ENCODE measurements at places on chromosomes 5 and 9.

GRCh38 chr9:20009606-20010005, 220.8 kb upstream of the SLC24A2 start:
- no peak for DNase-seq

- DNase-seq, result no peak
These were observed 33.6 kb downstream of the HTR4 start for GRCh38 chr5:148620696-148621095.

GRCh38 chr5:1652873-1653697, 129.3 kb upstream of the LPCAT1 start:
- DNase-seq, result no peak

DNA sequence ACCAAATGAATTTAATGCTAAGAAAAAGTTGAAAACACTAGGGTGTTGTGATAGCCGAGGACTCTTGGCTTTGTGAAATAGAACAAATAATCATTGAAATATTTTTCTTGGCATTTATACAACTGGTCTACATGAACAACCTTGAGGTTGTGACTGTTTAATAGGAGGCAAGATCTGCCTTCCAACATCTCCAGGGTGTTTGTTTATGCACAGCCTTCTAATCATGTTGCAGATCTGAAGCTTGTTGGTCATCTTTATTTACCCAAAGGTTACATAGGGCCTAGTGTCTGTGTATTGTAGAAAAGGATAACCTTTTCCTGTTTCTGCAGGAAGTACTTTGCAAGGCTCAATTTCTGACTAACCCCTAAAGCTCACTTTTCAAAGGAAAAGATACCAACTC, 65.2 kb upstream of the RANBP3L start:
- no peak for DNase-seq

DNA sequence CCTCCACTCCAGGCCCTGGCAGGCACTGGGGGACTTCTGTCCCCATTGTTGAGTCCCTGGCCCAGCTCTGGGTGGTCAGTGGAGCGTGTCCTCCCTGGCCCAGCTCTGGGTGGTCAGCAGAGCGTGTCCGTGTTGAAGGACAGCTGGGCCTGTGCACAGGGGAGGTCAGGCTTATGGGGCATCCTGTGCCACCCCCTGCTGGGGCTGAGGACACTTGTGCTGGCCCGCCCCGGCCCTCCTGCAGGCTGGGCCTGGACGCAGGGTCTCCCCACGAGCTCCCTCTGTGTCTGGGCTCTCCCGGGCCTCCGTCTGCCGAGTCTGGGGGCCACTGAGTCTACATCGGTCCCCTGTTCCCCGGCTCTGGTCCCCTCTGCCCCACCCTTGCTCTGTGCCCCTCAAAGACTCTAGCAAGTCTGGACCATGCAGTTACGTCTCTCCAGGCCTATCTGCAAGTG, 11.5 kb upstream of the CLIC3 start:
- no peak for DNase-seq

GRCh38 chr5:79464695-79465332, 49.1 kb downstream of the HOMER1 start:
- DNase-seq, result no peak

- DNase-seq, result no peak
These were observed 95.8 kb upstream of the DAP start for GRCh38 chr5:10856683-10857337.

GRCh38 chr5:14109041-14109747, 33.9 kb upstream of the TRIO start:
- DNase-seq, result no peak

GRCh38 chr9:87237336-87237735, 260.3 kb upstream of the DAPK1 start:
- no peak for DNase-seq

DNA sequence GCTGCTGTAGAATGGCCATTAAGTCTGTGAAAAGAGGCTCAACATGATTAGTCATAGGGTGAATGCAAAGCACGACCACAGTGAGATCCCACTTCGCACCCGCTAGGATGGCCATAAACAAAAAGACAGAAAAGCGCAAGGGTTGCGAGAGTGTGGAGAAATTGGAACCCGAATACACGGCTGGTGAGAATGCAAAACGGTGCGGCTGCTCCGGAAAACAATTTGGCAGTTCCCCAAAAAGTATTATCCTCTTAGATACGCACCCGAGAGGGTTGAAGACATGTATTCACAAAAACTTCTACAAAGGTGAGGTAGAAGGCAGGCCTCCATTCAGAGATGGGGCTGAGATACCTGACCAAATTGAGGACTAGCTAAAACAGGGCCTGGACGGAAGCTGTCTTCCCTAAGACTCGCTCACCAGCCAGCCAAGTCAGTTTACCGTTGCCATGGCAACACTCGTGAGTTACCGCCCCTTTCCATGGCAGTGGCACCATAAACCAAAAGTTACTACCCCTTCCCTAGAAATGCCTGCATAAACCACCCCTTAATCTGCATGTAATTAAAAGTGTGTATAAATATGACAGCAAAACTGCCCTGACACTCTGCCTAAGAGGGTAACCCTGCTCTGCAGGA, 726 bp upstream of the PSMB7 start:
- DNase-seq, result no peak

DNA sequence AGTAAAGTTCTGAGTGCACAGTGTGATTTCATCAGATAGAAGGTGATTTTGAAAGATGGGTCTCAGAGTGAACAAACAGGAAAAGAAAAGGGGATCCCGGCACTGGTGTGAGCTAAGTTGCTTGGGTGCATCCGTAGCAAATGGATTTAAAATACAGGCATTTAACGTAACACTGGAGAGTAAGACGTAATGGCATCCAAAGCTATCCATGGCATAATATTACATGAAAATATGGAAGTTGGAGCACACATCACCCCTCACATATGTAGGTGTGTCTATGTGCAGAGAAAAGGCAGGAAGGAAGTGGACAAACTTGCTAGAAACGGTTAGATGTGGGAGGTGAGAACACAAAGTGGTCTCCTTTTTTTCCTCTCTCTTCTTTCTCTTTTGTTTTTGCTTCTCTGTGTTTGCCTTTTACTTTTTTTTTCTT, 38.2 kb upstream of the SEMA4D start:
- no peak for DNase-seq

GRCh38 chr9:100011062-100011681, 87.6 kb downstream of the ERP44 start:
- no peak for DNase-seq

GRCh38 chr9:30015073-30015472, 2369.4 kb upstream of the ACO1 start:
- no peak for DNase-seq

GRCh38 chr5:9869616-9870288, 239.6 kb upstream of the TAS2R1 start:
- no peak for DNase-seq

DNA sequence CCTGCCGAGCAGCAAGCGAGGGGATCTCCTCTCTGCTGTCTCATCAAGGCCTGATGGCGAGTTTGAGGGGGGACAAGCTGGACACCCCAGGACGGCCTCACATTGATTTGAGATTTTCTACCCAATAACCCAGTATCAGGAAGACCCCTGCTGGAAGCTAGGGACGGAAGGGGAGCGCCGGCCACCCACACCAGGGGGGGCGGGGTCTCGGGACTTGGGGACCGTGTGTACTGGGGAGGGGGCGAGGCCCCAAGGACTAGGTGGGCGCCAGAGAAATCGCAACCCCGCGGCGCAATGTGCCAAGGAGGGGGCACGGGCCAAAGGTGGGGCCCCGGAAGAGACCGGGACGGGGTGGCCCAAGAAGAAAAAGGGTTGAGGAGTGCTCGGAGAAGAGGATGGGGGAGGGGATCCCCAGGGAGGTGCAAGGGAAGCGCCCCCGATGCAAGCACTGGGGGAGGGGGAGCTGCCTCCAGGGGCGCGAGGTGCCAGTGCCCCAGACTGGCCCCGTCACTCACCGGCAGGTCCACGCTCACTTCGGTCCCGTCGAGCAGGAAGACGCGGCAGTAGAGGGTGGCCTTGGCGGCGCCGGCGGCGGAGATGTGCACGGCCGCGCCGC, 1.1 kb downstream of the EPB41L4B start:
- no peak for DNase-seq

GRCh38 chr5:142869886-142870285, 99.7 kb downstream of the ARHGAP26 start:
- no peak for DNase-seq

- no peak for DNase-seq
These were observed 93.6 kb downstream of the UHRF2 start for GRCh38 chr9:6506571-6506970.

DNA sequence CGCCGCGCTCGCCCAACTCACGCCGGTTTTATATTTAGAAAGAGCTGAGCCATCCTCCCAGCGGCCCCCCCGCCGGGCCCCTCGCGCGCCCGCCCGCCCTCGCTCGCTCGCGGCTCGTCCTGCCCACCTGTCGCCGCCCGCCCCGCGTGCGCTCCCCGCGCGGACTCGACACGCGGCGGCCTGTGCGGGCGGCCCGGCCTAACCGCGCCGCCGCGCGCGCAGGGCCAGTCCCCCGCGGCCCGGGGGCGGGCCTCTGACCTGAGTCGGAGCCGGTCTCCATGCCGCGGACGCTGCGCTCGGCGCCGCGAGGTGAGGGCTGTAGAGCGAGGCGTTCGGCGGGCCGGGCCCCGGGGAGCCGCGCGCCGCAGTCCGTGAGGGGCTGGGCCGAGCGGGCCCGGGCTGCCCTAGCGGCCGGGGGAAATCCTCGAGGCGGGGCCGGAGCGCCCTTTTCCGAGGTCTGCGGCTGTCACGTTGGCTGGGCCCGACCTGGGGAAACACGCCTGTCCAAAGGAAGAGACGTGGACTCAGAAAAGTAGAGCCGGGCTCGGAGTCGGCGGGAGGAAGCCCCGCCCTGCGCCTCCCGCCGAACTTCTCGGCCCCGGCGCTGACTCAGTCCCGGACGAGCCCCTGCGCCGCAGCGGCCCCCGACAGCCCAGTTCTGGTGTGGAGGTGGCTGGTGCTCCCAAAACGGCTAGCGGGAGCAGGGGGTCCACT, at the start of gene ECPAS:
Gene ECPAS (minus strand): TSS at position 526 of the 714 bp plus-strand sequence. CDS start 11,465 bp downstream, outside the sequence.
- DNase-seq, result peak; percentile 17

DNA sequence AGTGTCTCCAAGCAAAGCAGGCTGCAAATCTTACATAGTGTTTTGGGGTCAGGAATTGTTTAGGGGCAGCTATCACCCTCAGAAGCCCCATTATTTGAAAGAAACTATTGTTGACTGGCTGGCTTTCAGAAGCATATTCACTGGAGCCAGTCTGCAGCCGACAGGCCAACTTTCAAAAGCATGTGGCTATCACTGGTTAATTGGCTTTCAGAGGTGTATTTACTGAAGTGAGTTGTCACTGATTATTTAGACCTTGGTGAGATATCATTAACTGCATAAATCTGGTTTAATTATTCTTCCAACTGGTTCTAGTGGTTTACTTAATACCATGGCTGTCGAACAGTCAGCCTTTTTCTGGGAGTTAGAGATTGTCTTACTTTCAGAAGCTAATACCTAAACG, 247.0 kb downstream of the CWC27 start:
- DNase-seq, result no peak

DNA sequence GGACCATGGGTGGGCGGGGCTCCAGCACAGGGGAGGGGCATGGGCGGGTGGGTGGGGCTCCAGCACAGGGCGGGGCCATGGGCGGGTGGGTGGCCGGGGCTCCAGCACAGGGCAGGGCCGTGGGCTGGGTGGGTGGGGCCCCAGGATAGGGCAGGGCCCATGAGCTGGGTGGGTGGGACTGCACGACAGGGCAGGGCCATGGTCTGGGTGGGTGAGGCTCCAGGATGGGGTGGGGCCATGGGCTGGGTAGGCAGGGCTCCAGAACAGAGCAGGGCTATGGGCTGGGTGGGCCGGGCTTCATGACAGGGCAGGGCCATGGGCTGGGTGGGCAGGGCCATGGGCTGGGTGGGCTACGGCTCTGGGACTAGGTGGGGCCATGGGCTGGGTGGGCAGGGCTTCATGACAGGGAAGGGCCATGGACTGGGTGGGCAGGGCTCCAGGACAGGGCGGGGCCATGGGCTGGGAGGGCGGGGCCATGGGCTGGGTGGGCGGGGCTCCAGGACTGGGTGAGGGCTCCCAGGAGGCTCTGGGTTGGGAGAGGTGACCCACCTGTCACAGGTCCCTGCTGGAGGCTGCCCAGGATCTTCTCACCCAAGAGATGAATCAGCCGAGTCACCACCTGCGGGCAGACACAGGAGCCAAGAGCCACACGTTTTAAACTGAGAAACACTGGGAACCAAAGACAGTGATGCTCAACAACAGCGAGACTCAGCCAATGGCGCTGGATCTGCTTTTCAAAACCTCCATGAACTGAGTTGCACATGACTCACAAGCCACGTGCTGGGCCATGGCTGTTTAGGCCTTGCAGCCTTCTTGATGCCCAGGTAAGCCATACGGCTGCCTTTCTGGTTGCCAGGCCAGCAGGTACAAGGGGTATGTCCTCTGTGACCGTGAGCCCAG, 33.6 kb upstream of the NSMF start:
- no peak for DNase-seq

GRCh38 chr5:139726248-139726647, 69.4 kb upstream of the PSD2 start:
- DNase-seq, result no peak

- no peak for DNase-seq
These were observed 895 bp upstream of the MYOT start for GRCh38 chr5:137866541-137867388.

DNA sequence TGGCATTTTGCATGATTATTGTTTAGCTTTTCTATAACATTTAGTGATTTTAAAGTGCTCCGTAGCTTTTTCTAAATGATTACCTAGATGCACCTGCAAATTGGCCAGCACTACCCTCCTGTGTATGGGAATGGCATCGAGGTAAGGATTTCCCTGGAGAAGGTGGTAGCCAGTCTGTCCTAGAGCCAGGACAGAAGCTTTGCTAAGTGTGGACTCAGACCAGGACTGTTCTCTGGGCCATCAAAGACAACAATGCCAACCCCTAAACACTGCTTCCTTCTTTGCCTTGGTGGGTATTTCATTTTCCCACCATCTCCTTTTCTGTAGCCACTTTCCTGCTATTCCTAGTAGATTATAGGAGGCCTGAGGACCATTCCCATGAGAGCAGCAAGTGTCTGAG, 53.0 kb downstream of the CD180 start:
- DNase-seq, result no peak

DNA sequence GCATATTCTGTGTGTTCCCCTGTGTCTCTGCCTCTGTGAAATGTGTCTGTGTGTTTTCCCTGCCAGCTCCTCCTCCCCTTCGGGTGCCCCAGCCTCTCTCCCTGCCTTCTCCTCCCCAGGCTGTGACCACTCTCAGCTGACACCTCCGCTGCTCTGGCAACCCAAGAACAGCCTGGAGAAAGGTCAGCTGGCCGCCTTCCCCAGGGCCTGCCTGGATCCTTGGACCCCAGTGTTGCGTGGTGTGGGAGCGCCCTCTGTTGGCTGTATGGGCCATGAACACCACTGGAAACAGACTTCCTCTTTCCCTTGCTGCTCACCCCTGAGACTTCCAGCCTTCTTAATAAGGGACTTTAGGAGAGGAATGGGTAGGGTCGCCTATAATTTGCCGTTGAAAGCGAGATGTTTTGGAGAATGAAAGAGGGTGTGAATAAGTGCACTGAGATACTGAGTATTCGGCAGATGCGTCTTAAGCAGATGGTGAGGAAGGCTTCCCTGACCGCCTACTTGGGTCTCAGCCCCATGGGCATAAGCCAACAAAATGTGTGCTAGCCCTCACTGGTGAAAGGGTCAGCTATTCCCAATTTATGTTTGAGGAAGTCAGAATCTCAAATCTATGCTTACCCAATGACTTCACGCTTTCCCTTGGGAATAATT, 114.9 kb upstream of the TRIM32 start:
- DNase-seq, result no peak
